Jurkat, Clone E6-1 (cell line): ENCODE measurements at places on chromosomes 16 and 17.

GRCh38 chr16:57699899-57700298, 5.3 kb downstream of the DRC7 start:
- no peak for DNase-seq

DNA sequence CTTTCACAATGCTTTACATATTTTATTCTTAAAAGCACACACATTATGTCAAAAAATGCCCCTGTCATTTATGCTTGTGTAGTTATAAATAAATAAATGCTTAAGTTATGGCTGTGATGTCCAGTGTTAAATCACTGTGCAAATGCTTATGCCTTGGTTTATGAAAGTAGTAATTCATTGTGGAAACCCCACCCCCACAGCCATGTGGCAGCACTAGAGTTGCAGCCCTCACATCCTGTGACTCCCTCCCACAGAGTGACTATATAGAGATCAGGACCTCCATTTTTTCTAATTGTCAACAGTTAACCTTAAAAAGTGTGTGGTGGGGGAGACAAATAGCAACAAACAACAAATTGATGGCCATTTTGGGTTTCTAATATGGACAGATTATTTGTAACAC, 2.4 kb downstream of the SKAP1 start:
- DNase-seq = peak; percentile 85

DNA sequence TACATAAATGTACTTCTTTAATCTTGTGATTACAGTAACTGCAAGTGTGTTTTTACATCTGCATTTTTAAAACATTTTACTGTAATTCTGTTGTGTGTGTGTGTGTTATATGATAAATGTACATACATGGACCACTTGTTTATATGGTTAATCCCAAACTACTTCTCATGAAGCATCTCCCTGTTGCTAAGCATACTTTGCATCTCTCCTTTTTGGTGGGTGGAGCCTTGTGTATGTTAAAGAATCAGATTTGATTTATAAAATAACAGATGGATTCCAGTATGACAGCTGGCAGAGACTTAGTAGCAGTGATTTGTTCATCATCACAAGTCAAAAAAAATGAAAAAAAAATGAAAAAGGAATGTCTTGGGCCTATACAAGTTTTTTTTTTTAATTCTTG, 56.0 kb upstream of the RHBDL3 start:
- no peak for DNase-seq

DNA sequence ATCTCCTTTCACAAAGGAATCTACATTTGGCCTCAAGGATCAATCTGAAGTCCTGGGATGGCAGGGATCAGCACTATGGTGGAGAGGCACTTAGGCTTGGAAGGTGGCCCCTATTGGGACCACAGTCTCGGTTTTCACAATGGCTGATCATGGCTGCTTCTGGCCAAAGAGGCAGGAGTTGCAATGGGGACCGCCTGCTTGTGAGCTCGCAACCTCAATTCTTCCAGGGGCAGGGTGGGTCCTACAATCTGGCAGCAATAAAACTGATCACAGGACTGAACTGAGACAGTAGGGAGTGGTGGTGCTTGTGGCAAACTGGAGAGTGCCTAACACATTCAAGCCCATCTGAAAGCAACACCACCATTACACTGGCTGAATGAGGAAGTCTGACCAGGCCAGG, 83.1 kb downstream of the NETO2 start:
- no peak for DNase-seq

GRCh38 chr17:74390680-74391653, 23.7 kb downstream of the GPR142 start:
- no peak for DNase-seq

DNA sequence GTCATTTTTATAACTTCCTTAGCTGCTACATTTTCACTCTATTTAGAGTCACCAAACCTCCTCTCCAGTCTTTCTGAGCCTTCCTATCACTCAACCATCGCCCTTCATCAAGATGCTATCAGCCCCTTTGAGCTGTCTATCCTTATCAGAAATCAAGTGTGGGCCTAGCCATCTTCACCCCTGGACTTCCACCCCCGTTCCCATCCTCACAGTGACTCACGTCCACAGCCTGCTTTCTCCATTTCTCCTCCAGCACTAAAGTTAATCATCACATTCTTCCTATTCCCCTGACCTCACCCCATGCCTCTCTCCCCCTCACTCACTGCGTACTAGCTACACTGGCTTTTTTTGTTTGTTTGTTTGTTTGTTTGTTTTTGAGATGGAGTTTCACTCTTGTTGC, 2.4 kb upstream of the TEKT3 start:
- DNase-seq = no peak

- DNase-seq = no peak
Observed at GRCh38 chr17:8138374-8138671, 13.9 kb downstream of the PER1 start.

DNA sequence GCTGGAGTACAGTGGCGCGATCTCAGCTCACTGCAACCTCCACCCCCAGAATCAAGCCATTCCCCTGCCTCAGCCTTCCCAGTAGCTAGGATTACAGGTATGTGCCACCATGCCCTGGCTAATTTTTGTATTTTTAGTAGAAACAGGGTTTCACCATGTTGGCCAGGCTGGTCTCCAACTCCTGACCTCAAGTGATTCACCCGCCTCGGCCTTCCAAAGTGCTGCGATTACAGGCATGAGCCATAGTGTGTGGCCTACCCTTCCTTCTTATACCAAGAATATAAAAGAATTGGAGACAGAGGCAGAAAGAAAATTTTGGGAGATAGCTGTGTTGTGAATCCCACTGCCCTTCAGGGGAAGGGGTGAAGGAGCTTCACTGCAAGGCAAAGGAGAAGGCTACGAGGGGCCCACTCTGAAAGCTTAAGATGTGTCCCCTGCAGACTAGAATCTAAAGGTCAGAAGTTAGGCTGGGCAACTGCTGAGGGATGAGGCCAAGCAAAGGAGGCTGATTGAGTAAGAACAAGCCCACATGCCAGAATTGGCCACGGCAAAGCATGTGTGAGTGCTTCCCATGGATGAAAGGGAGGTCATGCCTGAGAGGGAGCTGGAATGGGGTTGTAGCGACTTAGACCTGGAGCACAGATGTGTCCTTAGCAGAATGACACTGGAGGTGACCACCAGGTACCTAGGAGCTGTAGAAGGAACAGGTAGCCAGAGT, 8.4 kb upstream of the CRYBA1 start:
- DNase-seq = no peak

DNA sequence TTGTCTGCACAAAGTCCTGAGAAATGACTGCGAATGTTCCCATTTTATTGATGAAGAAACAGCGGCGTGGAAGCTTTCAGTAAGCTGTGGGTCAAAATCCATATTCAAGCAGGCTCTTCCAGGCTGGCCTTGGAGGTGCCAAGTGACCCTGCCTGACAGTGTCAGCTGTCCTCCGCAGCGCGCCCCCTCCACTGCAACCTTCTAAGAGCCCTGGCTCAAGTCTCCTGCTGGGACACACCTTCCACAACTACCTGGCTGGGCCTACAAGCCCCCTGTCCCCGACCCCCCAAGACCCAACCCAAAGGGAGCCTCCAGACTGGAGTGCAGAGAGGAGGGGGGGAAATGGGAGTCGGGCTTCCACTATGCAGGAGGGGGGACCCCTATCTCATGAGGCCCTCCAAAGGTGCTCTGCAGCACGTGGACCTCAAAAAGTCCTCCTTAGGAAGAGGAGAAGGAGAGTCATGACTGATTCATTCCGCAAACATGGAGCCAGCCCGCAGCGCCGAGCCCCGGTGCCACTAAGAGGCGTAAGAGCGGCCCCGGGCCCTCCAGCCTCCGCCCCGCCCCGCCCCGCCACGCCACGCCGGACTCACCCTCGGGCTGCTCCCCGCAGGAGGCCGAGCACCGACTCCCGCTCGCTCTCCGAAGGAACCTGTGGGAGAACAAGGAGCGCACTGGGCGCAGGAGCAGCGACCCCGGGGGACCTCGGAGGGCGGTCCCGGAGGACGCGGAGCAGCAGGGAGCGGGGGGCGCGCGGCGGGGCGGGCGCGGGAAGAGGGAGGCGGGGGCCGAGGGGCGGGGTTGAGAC, 574 bp downstream of the MPP3 start:
- no peak for DNase-seq

DNA sequence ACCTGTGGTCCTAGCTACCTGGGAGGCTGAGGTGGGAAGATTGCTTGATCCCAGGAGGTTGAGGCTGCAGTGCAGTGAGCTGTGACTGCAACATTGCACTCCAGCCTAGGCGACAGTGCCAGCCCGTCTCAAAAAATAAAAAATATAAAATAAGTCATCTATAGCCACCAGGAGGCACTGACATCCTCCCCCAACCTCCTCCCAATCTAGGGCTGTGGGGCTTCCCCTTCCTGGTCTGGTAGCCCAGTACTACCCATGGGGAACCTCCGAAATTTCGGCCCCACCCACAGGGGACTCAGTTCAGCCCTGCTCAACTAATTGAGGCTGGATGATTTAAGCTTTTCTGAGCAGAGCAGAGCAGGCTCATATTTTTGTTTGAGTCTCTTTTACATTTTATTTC, 3.2 kb downstream of the ZSCAN10 start:
- DNase-seq = no peak

GRCh38 chr17:61157246-61157886, 242.3 kb upstream of the TBX2 start:
- DNase-seq = no peak

DNA sequence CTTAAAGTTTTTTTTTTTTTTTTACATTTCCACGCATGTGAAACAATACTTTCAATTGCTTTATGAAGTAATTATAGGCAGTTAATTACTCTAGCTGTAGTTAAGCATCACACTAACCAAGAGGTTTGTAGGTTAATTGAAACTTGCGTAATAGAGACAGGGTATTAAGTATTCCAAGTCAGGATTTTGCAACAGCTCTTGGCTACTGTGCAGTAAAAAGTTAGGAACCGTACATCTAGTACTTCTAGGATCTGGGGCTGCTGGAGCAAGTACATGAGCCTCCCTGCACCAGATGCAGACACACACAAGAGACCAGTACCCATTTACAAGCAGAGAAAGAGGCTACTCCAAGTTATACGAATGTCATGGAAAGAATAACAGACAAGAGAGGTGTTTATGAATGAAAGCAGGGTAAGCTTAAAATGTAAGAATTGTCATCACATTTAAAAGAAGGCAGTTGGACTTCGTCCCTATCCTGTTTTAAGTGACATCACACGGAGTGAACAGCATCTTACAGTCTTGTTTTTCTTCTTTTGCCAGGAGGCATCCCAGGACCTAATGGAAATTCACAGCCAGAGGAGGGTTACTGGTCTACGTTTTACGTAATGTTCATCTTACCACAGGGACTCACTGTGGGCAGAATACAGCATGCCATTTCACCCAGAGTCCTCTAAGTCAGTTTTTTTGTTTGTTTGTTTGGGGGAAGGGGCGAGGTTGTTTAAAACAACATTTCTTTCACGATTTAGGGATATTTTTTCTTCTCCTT, 379.6 kb upstream of the PSMD7 start:
- DNase-seq = no peak

GRCh38 chr17:1147664-1148063, 32.1 kb downstream of the ABR start:
- DNase-seq = no peak

DNA sequence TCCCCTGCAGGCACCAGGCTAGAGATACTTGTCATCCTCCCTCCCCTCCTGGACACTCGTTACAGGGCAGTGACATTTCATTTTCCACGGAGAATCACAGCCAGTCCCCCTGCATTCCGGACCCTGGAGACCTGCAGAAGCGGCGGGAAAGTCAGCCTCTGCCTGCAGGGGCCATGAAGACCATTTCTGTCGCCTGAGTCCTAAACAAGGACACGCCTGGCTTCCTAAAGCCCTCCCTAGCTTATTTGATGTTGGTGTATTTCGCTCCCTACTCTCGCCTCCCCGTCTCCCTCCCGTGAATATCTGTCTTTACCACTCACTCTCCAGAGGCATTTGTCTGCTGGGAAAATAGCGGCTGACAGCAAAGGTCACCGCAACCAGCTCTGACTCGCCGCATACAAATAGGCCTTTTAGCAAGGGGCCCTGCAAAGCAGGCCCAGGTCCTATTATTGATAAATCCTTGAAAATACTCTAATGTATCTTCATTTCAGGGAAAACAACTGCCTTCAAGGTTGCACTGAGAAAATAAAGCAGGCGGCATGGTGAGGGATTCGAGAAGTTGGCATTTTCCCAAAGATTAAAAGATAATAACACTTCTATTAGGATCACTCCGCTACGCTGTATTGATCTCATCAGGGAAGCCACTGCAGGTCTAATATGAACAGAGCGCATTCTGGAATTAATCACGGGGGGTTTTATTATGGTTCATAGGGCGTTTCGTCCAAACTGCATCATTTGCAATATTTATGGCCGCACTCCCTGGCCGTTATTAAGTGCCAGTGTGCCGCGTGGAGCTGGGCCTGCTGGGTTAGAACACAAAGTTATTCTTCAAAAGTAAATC, 447.1 kb upstream of the CDH5 start:
- DNase-seq = no peak

DNA sequence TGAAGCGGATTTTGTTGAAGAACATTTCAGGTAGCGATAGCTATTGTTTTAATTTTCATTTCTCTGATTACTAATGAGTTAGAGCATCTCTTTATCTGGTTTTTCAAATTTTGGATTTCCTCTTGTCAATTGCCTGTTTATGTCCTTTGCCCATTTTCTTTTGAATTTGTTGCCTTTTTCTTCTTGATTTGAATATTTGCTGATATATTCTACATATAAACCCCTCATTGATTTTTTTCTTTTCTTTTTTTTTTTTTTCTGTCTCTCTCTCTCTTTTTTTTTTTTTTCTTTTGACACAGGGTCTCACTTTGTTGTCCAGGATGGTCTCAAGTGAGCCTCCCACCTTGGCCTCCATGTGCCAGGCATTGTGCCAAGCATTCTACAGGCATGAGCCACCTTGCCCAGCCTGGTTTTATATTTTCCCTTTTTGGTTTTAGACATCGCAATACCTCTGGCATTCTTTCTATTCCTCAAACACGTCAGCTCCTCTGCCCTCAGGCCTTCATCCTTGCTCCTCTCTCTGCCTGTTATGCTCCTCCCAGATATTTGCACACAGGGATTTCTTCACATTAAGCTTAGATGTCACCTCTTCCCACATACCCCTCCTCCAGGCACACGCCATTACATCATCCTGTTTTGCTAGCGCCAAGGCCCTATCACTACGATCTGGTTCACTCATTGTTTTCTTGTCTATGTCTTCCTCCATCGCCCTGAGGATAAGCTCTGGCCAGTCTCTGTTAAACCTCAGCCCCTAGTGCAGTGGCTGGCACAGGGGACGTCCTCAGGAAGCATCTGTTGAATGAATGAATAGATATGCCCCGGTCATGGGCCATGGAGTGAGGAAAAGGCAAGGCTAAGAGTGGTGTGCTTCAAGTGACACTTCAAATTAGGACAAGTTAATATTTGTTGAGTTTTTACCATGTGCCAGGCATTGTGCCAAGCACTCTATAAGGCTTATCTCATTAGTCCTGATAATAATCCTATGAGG, 8.6 kb downstream of the SARM1 start:
- DNase-seq = no peak

GRCh38 chr17:44473367-44473766, 29.8 kb downstream of the GPATCH8 start:
- no peak for DNase-seq

DNA sequence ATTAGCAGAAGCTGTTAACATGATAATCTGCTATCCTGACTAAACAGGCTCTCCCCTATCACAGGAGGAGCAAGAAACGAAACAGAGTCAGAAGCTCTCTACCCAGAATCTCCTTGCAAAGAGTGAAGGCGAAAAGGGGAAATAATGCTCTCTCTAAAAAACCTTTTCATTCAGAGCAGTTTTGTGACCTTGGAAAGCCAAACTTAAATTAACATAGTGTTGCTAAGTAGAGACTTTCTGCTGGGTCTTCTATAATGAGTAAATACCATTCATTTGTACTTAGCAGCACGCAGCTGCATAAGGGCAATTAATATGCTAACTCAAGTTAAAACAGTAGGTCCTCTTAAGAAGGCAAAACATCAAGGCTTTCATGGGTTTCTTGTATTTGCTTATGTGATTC, 101.7 kb upstream of the GPR139 start:
- DNase-seq = no peak
